NCI-H1694 (cell line): ENCODE measurements at places on chromosomes 13 and 19.

DNA sequence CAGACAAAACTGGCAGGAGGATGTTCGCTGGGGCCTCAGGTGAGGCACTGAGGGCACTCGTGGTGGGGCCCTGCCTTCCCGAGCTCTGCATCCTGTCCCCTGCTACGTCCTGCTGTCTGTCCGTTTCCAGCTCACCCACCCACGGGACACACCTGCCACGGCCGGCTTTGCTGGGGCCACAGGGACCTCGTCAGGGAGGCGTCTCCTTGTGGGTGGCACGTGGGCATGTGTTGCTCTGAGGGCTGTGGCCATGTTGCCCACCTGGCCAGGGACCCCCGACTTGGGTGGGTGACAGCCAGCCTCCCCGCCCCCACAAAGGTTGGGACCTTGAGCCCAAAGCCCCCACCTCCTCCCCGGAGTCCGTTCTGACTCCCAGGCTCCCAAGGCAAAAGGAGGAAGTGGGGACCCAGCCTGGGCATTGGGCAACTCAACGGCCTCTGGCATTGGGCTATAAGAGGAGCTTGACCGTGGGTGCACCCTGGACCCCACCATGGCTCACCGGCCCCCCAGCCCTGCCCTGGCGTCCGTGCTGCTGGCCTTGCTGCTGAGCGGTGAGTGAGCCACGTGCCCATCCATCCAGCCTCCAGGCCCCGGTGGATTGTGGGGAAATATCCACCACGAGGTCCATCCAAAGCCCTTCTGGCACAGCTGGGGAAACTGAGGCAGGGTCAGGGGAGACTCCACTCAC, at the start of gene PRTN3:
PRTN3 (plus strand) TSS at position 481 of the 688 bp plus-strand sequence; CDS start at position 491, 10 bp downstream.
- DNase-seq, result no peak

DNA sequence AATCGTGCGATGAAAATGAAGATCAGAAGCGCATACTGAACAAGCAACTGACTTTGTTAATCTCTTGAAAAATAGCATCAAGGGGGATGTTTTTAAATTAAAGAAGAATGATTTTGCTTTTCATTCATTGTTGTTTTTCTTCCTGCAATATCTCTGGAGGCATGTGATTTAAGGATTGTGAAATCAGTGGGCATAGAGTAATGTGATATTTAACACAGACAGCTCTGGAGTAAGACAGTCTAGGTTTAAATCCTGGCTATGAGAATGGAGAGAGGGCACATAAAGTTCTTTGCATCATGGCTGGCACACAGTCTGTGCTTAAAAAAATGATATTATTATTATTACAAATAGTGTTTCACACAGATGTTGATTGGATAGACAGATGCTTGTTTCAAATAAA, 243.1 kb upstream of the NBEA start:
- DNase-seq, result no peak

GRCh38 chr19:6250024-6250615, 29.7 kb downstream of the MLLT1 start:
- no peak for DNase-seq

DNA sequence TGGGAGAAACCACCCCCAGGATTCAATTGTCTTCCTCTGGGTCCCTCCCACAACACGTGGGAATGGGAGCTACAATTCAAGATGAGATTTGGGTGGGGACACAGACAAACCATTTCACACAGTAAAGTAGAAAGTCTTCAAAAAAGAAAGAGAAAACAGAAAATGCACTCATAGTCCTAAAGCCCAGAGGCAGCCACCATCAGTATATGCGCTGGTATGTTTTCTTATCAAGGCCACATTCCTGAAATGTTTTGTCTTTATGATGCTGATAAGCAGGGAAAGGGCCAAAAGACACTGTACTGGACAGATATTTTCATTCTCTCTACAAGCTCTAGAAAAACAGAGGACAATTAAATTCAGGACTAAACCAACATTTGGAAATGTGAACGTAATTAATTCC, 375.8 kb upstream of the TSHZ3 start:
- DNase-seq, result no peak

DNA sequence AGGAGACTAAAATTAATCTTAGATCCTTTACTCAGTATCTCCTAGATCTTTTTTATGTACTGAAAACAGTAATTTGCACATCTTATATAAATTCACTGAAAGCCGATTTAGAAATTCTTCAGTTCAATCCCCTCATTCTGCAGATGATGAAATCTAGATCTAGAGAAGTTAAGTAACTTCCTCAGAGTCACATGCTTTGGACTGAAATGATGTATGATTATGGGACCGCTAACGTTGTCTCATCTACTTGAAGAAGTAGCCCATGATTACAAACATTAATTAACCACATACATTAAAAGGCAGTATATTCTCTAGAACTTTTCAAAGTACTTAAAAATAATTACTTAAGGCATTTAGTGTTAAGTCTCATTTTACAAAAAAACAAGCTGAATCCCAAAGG, 37.8 kb downstream of the ELF1 start:
- no peak for DNase-seq

DNA sequence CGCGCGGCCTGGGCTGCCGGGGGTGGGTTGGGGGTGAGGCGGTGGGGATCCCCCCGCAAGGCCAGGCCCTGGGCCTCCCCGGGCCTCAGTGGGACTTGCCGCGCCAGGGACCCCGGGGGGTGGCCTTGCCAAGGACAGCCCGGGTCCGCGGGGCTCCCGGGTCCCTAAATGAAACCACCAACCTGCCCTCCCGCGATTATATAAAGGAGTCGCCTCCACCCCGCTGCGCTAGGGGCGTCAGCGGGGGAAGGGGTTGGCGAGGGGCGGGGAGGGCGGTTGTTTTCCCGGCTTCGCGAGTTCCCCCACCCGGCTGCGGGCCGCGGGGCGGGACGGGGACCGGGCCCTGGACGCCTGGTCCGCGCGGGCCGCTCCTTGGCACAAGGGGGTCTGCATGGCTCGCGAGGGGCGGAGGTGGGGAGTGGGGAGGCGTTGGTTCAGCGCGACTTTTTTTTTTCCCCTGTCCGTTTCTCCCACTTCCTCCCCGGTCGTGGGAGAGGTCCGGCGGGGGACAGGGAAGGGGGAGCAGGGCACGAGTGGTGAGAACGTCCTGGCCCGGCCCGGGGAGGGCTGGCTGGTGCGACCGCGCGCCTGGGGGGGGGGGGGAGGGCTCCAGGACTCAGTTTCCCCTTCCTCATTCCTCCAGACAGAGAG, 822 bp upstream of the ZBTB7A start:
- DNase-seq, result no peak

GRCh38 chr19:33482476-33482875, 39.1 kb downstream of the PEPD start:
- DNase-seq, result no peak

GRCh38 chr13:51820016-51820597, 16.1 kb upstream of the DHRS12 start:
- no peak for DNase-seq

DNA sequence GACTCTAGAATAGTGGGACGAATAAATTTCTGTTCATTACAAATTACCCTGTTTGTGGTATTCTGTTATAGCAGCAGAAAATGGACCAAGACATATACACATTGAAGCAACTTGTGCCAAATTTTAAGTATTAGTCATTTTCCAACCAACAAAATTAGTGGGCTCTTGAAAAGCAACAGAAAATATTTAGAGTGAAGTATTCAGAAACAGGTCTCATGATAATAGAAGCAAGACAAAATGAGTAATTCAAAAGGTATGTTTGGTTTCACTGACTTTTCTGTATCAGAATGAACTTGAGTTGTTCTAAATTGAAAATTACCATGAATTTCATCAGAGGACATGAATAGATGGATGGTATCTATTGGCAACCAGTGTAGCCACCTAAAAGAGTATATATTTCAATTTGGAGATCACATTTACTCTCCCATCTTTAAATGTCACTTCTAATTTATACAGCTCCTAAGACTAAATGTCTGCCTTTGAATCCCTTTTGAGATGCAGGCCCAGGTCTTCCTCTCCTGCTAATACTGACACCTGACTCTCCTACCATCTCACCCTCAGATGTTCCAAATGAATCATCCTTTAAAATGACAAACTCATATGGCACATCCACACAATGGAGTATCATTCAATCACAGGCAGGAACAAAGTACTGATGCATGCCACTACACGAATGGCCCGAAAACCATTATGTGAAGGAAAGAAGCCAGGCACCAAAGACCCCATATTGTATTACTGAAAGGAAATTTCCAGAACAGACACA, 40.7 kb upstream of the DOCK9 start:
- no peak for DNase-seq

DNA sequence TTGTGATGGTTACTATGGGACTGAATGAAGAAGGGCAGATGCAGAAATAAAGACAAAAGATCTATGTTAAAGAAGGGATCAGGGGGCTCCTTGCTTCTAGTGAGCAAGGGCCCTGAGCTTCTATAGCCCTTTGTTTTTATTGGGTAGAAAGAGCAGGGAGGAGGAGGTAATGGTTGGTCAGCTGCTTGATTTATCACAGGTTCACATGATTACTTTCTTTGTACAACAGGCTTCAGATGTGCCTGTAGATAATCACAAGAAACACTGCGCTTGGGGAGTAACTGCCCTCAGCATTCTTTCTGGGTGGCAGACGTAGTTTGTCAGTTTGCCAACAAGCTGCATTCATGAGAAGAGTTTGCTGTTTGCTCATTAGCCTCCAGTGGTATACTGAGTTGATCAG, 4.8 kb upstream of the ZNF439 start:
- no peak for DNase-seq

- DNase-seq, result no peak
These were observed 1.7 kb upstream of the DBP start for GRCh38 chr19:48638831-48639381.

GRCh38 chr13:24215732-24216131, 55.2 kb downstream of the SPATA13 start:
- DNase-seq, result no peak

GRCh38 chr13:23470790-23471614, 37.5 kb upstream of the SACS start:
- no peak for DNase-seq

- DNase-seq, result no peak
These were observed 630 bp downstream of the COQ8B start for GRCh38 chr19:40716031-40716481.

- DNase-seq, result no peak
These were observed 62.4 kb upstream of the GJB6 start for GRCh38 chr13:20294497-20294896.

DNA sequence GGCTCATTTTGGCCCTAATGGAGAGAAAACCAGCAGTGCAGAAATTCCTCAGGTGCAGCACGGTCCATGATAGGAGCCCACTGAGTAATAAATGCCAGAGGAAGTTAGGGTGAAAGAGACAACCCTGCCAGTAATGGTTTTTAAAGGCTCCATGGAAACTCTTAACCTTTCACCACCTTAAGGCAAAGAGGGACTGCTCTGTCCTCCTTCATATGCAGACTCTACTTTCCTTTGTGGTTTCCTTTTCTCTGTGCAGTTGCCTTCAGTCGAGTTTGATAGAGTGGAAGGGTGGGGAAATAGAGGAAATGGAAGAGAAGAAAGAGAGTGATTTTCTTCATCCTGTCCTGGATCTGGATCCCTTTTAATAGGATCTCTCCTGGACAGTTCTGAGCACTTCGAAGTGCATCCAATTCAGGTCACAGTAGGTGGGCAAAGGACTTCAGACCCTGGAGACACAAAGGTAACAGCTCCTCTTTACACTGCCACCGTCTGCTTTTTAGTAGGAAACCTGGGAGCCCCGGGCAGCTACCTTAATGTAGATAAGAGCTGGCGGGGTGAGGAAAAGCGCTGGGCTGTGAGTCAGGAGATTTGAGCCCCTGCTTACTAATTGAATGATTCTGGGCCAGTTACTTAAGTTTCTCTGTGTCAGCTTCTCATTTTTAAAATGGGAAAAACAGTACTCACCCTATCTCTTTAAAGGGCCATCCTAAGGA, 294.8 kb downstream of the KCNRG start:
- DNase-seq, result no peak

- DNase-seq, result no peak
These were observed 776.0 kb downstream of the DACH1 start for GRCh38 chr13:71090990-71091389.

DNA sequence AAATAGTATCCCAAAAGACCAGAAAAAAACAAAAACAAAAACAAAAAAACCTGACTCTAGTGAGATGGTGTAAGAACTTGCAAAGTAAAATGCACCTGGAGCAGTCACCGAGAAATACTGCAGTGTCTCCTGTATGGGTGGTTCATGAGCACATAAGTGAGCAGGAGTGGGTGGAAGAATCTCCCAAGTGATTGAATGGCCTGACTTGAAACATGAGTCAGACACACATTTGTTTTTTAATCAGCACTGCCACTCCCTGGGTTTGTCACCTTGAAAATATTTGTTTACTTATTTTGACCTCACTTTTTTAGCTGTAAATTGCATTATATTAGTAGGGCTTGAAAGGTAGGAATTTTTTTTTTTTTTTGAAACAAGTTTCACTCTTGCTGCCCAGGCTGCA, 2.0 kb downstream of the ZNF431 start:
- DNase-seq, result no peak

- DNase-seq, result no peak
These were observed 148.9 kb downstream of the URI1 start for GRCh38 chr19:30090963-30091362.

GRCh38 chr13:71829547-71829946, 37.5 kb downstream of the DACH1 start:
- DNase-seq, result no peak

- DNase-seq, result no peak
These were observed 2.1 kb downstream of the PRMT1 start for GRCh38 chr19:49678985-49679770.

- DNase-seq, result no peak
These were observed 7.1 kb upstream of the EPN1 start for GRCh38 chr19:55667958-55668357.

- DNase-seq, result no peak
These were observed 68.7 kb downstream of the ACSBG2 start for GRCh38 chr19:6204212-6204611.

GRCh38 chr13:37226971-37227370, 121.5 kb upstream of the CSNK1A1L start:
- no peak for DNase-seq

DNA sequence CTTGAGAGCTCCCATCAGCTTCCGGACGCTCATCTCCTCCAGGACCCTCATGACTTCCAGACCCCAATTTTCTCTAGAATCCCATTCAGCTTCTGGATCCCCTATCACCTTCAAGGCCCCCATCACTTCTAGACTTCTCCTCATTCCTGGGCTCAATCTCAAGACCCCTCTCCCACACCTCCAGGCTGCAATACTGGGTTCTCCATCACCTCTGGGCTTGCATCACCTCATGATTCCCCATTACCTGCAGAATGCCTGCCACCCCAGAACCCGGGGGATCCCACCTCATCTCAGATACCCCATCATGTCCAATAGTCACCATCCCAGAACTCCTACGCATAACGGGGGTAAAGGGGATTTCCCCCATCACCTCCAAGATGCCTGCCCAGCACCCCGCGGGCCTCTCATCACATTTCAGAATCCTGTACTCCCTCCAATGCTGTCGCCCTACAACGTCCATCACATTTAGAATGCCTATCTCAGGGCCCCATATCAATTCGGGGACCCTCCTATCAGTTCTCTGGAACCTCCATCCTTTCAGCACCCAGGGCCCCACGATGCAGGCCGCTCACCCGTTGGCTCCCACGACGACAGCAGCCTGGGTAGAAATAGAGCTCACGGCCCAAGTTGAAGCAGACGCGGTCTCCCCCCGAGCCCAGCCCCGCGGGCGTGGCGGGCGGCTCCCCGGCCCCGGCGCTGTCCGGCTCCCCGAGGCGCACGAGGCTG, 738 bp downstream of the DMWD start:
- no peak for DNase-seq

GRCh38 chr13:62209529-62209928, 793.9 kb upstream of the PCDH20 start:
- DNase-seq, result no peak

- DNase-seq, result no peak
These were observed 26.7 kb upstream of the FFAR2 start for GRCh38 chr19:35421362-35421761.

- no peak for DNase-seq
These were observed 79.7 kb downstream of the EFNB2 start for GRCh38 chr13:106455777-106456176.

- peak; percentile 94 for DNase-seq
These were observed 10.7 kb upstream of the KPTN start for GRCh38 chr19:47494729-47495128.
